ENCODE measurements at places on chromosomes 13 and 19. TPM values are rescaled to one million over a fixed set of nuclear protein-coding genes. Genes with fewer than 3 reads are reported as not detected.

GRCh38 chr19:46520616-46521015 is 24.9 kb upstream of the PNMA8B start:
- no peak for DNase-seq

- no peak for DNase-seq
These were observed 767.9 kb upstream of the SLITRK6 start for GRCh38 chr13:86567119-86567518.

DNA sequence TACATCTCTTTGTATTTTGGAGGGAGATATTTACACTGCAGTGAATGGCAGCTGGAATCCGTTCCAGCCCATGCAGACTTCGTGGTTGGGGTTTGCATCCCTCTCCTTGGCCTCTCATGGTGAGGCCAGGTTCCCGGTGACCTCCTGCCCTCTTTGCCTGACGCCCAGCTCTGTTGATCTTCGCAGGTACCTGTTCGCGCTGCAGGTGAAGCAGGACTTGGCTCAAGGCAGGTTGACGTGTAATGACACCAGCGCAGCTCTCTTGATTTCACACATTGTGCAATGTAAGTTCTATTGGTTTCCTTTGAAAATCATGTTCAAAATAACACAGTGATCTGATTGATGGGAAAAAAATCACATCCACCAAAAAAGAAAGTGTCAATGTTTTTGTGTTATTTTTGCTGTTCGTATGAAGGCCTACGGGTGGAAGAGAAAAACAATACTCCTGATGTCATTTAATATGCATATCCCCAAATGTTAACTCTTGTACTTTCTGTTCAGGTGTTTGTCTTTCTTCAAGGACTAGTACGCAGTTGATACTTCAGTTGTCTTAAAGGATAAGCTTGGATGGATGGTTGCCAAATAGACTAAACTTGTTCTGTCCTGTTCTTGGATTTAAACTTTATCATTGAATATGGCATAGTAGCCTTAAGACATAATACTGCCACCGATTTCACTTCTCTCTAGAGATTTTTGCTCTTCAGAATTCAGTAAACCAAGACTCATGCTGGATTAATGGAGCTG is 199.1 kb downstream of the STK24 start:
- no peak for DNase-seq

- DNase-seq, result no peak
These were observed 40.2 kb downstream of the OLFM4 start for GRCh38 chr13:53068585-53069520.

The KIR3DL2 gene
- total RNA-seq, result not detected

- no peak for DNase-seq
These were observed 224.4 kb downstream of the LACC1 start for GRCh38 chr13:44104197-44104490.

GRCh38 chr19:1254081-1254527 is 5.7 kb downstream of the MIDN start:
- DNase-seq, result no peak

GRCh38 chr13:77056382-77056781 is 29.4 kb upstream of the FBXL3 start:
- no peak for DNase-seq

DNA sequence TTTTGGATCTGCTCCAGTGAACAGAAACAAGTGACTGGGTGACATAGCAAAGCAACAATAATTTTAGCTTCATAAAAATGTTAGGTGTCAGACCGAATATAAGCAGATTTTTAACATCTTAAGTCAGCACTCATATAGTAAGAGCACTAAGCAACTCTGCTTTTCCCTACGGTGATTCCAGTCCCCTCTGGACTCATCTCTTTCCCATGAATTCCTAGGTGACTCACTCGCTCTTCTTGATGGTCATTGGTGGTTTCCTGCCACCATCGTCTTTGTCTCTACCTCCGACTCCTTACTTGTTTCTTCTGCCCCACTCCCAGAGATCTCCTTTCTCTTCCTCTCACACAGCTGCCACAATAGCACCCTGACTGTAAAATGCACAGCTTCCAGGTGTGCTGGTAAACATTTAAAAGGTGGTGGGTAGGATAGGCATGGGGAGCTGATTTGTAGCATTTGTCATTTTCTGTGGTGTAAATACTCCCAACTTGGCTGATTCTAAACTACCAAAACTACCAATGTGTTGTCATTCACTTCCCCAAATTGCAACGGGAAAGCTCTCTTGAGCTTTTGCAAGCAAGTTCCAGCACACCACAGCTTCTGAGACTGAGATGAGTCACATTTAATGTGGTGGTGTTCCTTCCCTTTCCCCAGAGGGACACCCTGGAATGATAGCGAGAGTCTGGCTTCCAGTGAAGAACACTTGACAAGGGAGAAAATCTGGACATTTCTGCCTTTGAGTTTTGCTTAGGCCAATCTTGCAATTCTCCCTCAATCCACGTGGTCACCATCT is 42.8 kb upstream of the CLDN10 start:
- DNase-seq, result no peak

- DNase-seq, result no peak
These were observed 100.5 kb downstream of the TRPC4 start for GRCh38 chr13:37769078-37769477.

DNA sequence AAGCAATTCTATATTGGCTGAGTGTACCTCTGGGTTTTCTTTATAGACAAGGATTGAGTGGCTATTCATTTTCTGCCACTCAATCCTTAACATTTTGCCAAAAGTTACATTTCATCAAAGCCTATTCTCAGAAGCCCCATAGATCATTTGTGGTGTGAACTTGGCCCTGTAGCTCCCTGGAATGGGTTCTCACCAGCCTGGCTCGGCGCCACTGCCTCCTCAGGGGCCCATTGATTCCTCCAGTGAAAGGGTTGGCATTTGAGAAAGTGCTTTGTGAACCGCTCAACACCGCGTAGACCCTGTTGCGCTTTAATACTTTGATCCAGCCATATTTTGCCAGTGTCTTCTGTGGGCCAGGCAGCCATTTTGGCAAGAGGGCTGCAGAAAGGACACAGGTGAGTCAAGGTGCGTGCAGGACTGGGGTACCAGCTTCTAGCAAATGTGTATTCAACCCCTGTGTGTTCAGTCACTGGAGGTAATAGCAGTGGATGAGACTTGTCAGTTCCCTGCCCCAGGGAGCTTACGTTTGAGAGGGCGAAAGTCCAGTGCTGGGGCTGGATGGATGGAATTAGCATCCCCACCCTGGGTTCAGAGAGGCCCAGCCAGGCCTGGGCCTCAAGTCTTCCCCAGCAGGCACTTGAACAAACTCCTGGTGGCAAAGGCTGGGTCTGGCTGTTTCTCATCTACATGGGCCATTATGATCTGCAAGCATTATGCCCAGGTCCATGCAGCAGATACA is 3.8 kb downstream of the RAB8A start:
- no peak for DNase-seq

The BAX gene
- total RNA-seq, result 201 TPM

The TMPRSS9 gene
- total RNA-seq, result 0.41 TPM

The FGF9 gene
- 10.4 TPM for total RNA-seq

The PCP2 gene
- total RNA-seq, result 1.0 TPM

DNA sequence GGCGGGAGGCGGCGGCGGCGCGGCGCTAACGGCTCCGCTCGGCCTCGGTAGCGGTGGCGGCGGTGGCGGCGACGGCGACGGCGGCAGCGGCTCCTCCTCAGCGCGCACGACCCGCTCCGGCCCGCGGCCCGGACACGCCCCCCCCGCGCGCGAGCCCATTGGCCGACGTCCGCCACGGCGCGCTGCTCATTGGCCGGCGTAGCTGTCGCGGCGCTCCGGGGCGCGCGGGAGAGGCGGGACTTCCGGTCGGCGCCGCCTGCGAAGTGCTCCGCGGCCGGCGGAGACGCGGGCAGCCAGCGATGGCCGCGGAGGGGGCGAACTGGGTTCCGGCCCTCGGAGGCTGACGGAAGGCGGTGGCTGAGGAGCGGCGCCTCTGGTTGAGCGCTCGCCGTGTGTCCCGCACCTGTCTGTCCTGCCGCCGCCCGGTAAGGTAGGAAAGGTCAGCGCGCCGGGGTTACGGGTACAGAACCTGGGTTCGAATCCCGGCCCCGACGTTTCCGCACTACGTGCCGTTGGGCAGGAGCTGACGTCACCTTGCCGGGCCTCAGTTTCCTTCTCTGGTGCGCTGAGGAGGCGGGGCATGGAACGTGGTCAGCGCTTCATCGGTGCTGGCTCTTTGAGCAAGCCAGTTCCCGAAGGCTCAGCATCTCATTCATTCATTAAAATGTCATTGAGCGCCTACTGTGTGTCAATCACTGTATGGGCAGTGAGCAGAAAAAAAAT is at the start of gene ELAVL1:
TSS of gene ELAVL1 (minus strand) at position 108 of the 723 bp plus-strand sequence. CDS start 13,826 bp downstream, outside the sequence.
- peak; percentile 94 for DNase-seq

- DNase-seq, result no peak
These were observed 1189.2 kb downstream of the EFNB2 start for GRCh38 chr13:105346141-105346775.

The ADGRL1 gene
- total RNA-seq, result 24.9 TPM

- no peak for DNase-seq
These were observed 670 bp upstream of the CHAF1A start for GRCh38 chr19:4401769-4402170.

The ENOX1 gene
- total RNA-seq, result 7.5 TPM

The DPF1 gene
- 0.93 TPM for total RNA-seq

DNA sequence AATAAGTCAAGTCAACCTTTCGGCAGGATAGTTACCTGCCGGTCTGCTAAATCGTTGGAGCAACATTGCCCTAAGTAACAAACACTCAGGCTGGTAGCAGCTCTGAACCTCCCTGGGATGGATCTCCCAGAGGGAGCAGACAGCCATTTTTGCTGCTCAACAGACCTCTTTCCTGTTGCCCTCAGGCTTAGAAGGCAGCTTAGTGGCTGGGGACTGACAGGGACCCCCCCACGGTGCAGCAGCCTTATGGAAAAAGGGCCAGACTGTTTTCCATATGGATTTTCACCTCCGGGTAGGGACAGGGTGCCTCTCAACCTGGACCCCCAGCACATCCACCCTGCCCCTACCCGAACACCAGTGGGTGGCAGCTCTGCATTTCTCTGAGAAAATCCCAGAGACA is 49.7 kb downstream of the UBL3 start:
- no peak for DNase-seq

The MYBPC2 gene
- total RNA-seq, result not detected
